ENCODE measurements at places on chromosomes 2 and 18.

- no peak for DNase-seq
These were observed 46.3 kb downstream of the GORASP2 start for GRCh38 chr2:170975127-170975942.

DNA sequence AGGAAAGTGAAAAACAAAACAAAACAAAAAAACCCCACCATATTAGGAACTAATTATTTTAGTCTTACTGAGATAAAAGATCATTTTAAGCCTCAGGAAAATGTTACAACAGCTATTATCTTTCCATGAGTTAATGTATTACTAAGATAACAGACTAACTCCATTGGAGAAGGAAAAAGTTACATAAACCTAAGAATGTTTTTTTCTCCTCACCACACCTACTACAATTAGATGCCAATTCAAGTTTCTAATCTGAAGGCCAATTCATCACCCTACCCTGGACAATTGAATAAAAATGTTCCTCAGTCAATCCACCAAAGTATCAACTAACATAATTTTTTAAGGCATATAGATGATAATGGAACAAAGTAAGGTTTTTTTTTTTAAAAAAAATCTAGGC is 10.2 kb upstream of the GFPT1 start:
- no peak for DNase-seq

- DNase-seq: no peak
These were observed 164.6 kb downstream of the GULP1 start for GRCh38 chr2:188456114-188456909.

GRCh38 chr2:64328756-64329155 is 125.2 kb upstream of the LGALSL start:
- no peak for DNase-seq

DNA sequence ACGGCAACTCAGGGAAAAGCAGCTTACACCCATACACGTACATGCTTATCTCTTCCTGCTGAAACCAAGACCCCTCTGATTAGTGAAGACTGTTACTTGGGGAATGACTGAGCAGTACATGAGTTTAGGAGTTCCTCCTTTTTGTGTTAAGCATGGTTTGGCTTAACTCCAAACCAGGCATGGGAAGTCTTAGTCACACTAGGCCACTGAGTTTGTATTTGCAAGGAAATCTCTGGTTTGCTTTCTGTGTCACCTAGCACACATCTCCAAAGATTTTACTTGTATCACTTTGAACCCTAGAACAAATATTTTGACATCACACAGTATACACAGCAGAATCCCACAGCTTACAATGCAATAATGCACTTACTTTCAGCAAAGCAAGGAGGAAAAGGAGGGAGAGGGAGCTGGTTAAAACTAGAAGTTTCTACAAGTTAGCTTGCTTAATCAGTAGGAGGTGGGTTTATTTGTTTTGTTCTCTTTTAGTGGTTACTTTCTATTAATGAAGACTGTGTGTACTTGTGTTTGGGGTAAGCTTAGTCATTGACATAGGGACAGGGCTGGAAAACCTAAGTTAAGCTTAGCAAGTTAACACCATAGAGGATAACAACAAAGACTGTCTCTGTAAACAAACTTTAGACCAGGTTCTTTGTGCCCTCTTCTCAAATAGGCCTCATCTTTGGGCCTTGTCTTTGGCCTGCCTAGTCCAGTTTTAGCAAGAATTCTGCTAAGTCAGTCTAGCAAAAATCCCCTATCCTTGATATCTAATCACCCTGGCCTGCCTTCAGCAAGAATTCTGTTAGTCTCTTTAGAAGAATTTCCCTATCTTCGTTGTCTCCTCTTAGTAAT is 219.4 kb downstream of the MREG start:
- DNase-seq: peak; percentile 58

GRCh38 chr2:45115181-45115580 is 105.9 kb upstream of the SIX2 start:
- DNase-seq: no peak

DNA sequence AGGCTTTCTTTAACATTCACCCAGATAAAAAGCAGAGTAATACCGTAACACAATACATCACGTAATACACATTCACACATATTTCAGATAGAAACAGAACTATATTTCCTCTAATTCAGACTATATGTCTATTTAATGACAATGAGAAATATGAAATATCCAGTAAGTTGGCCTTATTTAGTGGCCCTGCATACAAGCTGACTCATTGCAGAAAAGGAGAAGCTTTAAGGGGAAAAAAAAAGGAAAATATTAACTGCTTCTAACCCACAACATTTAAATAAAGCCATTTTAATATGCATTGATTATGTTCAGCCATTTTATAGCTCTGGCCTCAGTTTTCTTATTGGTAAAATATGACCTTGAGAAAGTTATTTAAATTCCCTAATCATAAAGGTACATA is 94.8 kb downstream of the PPP1R1C start:
- no peak for DNase-seq

GRCh38 chr2:37412231-37412630 is 67.8 kb downstream of the QPCT start:
- peak; percentile 14 for DNase-seq

DNA sequence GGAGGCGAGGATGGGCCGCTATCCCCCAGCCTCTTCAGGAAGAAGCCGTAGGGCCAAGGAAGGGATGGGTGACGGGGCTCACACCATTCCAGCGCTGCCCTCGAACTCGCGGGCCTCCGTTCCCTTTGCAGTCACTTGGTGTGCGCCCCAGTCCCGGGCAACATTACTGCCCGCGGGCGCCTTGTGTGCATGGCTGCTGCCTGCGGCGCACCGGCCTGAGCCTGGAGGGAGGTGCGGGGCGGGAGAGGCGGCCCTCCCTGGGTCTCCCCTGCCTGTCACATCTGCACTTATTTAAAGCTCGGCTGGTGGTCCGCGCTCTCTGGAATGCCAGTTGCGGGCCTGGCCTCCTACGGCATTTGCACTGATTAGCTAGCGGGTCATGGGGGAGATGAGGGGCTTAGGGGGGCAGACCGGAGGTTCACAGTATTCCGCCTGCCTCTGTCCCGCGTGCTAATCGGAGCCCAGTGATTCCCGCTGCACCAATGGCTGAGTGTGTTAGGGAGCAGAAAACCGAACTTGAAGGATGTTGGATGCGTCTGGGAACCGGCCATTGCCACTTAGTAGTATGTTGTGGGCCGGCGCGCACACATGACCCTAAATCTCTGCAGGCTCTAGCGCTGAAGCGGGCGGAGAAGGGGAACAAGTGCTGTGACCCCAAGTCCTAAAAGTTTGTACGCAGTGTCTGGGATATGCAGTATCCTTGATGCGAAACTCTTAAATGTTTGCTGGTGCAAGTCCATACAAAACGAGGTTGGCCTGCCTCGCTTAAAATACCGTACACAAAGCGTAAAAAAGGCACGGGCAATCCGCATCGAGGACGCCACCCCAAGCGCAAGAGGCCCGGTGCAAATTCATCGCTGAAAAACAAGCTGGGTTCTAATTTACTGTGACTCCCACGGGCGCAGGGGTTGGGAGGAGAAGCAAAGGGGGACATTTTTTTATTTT is 161.2 kb upstream of the SIX2 start:
- no peak for DNase-seq

GRCh38 chr2:39140322-39140847 is 19.5 kb upstream of the SOS1 start:
- no peak for DNase-seq

DNA sequence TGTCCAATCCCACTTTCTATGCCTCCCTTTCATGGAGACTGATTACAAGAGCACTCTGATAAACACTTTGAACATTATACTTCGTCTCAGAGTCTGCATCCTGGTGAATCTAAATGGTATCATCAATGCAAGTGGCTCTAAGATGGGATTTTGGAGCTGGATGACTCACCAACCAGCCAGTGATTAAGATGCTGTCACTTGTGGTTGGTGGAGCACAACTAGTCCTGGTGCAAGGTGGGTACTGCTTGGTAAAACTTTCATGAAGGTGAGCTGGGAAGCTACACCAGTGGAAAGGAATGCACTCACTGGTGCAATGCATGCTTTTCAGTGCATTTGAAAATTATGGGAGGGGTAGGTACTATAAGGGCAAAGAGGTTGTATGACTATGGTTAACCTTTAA is 137.7 kb upstream of the TRIB2 start:
- peak; percentile 5 for DNase-seq

GRCh38 chr18:36372903-36373311 is 75.4 kb downstream of the FHOD3 start:
- DNase-seq: no peak

- no peak for DNase-seq
These were observed 283.4 kb upstream of the FBXO11 start for GRCh38 chr2:48189552-48190228.

DNA sequence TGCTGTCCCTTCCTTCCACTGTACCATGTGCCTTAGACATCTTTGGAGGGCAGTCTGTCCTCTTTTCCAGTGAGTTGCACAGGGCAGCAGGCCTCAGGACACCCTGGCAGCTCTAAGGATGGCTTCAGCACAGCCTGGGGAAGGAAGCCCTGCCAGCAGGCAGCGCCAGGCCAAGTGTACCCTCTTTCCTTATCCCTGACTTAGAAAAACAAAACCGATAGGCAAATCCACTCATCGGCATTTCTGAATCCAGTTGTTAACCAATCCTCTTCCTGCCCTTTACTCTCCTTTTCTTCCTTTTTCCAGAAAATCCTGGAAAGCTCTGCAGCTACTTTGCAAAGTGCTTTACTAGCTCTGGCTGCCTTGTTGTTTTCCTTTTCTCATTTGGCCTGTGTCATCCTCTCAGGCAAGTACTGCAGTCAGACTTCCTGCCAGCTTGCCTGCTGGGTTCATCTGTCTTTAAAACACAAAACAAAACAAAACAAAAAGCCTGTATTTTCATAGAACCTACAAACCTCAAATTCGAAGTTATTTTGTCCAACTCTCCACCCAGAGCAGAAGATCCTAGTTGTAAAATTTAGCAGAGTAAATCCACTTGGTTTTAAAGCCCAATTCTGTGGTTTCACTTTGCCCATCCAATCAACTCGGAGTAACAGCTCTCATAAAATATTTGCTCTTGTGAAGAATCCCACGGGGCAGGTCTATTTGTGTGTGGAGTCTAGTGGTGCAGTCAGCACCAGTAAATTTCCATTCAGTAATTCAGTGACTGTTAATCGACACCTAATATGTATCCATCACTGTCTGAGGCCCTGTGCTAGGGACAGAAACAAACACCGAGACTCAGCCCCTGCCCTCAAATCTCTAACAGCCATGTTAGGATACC is 45.2 kb downstream of the PCBP1 start:
- DNase-seq: peak; percentile 65

DNA sequence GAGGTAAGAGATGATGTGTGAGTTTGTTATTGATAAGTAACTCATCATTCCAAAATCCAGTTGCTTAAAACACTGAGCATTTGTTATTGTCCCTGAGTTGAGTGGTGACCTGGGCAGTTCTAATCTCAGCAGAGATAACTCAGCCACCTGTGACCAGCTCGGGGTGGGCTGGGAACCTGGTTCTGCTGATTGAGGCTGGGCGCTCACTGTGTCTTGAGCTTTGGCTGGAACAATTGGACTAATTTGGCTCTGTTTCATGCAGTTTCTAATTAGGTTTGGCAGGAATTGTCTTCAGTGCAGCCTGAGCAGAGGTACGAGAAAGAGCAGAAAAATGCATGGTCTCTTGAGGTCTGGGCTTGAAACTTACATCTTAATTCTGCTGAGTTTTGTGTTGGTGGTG is 144.7 kb downstream of the RNF144A start:
- no peak for DNase-seq

DNA sequence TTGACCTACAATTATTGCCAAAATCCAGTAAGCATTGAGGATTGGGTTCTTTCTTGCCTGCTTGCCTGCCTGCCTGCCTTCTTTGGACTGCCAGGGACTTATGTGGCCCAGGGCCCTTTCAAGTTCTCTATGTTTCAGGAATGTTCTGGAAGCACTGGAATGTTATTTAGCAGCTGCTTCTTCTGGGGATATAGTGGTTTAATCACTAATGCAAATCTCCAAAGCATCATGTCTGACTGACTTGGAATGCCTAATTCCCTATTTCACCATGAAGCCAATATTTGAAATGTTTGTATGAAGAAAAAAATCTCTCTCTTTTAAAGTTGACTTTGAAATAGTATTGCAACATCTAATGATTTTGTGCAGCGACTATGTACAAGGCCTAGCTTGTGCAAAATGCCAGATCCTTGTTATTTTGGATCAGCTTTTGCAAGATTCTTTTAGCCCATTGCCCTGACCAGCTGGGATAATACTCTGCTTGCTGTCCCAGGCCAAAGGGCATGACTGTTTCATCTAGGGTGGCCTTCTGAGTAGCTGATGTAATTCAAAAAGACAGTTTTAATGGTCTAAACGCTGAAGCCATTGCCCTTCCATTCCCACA is 204.6 kb downstream of the RND3 start:
- DNase-seq: no peak

DNA sequence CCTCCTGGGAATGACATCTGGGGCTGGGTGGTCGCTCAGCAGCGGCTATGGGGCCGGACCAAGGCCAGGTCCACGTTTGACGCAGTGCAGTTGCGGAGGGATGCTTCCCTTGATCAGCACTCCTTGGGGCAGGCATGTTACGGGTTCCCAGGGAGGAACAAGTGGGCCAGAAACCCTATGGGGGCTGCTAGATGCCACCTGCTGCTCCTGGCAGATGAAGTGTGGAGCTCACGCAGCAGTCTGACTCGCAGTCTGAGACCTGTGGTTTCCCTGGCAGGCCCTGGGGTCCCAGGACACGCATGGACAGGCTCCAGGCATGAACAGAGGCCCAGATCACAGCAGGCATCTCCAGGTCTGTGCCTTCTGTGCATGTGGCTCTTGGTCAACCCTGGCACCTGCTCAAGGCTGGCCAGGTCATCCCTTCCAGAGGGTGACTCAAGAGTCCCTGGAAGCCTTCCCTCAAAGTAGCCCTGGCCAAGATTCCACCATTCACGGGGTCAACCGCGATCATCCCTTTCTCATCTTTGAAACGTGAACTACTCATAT is 20.0 kb downstream of the KCNF1 start:
- no peak for DNase-seq

- no peak for DNase-seq
These were observed 1.8 kb downstream of the RNPEPL1 start for GRCh38 chr2:240569998-240570530.

DNA sequence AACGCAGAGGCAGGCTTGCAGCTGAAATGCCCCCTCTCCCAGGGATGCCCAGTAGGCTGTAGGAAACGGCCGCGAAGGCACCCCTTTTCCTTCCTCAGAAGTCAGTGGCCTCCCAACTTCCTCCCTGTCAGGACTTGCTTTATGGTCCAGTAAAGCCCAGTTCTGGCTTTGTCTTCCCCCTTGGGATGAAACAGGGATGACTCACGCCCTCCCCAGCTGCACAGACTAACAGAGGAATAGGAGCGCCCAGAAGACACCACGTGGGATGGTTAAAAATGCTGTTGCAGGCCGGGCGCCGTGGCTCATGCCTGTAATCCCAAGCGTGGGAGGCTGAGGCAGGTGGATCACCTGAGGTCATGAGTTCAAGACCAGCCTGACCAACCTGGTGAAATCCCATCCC is 6.9 kb downstream of the CREG2 start:
- no peak for DNase-seq

- DNase-seq: no peak
These were observed 379.7 kb downstream of the PTPRM start for GRCh38 chr18:7946734-7947377.

- no peak for DNase-seq
These were observed 46.9 kb upstream of the MYO1B start for GRCh38 chr2:191198271-191198670.
